ENCODE measurements at places on chromosomes 1 and 21.
A peak's percentile ranks its signal among the peaks of the same experiment; 100 is the strongest.

DNA sequence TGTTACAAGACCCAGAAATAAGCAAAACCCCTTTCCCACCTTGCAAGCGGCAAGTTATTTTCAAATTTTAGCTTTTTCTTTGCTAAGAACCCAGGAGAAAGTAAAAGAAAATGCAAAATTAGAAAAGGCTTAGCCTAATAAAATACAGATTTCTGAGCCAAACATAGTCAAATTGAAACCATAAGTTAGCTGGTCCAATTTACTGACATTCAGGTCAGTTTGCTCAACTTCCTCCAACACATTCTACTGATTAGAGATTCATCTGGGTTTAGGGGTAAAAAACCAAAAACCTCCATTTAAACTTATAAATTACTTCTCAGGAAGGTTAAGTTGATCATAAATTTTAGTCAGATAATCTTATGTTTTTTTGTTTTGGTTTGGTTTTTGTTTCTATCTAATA, 701.8 kb upstream of the CXADR start:
- no peak for DNase-seq

GRCh38 chr1:197911111-197911856, 5.9 kb upstream of the LHX9 start:
- peak; percentile 46 for DNase-seq

DNA sequence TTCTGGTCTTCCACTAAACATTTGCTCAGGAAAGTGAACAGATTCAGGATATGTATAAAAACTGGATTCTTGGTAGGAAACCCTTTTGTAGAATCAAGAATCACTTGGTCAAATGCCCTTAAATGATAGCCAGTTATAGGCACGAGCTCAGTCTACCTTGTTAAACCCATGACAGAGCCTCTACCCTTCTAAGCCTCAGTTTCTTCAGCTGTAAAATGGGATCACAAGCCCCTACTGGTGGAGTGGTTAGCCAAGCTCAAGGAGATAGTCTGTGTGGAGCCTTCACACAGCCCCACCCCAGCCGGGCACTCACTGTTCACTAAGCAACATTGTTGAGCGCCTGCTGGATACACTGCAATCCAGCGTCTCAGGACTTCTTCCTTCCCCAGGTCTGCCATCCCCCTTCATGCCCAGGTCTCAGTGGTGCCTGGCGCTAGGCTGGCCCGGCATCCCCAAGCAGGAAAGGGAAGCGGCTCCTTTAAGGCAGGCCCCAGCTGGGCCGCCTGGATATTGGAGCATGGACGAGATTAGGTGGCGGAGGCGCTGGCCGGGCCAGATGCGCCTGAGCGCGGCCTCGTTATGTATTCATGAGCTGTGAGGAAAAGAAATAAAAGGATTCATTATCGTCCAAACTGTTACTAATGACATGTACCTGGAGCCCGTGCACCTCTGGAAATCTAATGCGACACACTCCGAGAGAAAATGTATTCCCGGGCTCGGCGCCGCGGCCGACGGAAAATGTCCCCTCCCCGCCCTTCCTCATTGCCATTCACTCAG, 75.6 kb downstream of the TAS1R2 start:
- DNase-seq, result no peak

DNA sequence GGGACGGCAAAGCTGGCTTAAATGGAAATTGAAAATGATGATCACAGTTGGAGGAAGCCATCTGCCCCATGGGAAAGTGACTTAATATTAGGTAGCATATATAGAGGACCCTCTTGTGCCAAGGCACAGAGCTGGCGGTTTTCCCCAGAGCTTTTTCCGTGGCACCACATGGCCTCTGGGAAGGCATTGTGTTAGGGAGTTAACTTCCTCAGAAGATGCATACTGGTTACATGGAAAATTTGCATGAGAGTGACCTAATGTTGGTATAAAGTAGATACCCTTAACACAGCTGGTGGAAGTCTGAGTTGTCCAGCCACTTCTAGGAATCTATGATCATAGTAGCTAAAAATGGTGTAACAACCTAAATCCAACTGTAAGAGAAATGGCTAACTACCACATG, 27.3 kb downstream of the CAP1 start:
- DNase-seq, result no peak

GRCh38 chr1:101971304-101971703, 25.4 kb downstream of the OLFM3 start:
- DNase-seq, result no peak

GRCh38 chr1:6547301-6547700, 7.0 kb downstream of the NOL9 start:
- no peak for DNase-seq

GRCh38 chr1:10374442-10374860, 24.4 kb upstream of the PGD start:
- no peak for DNase-seq

GRCh38 chr1:18217398-18218043, 109.9 kb downstream of the IGSF21 start:
- DNase-seq, result peak; percentile 39

GRCh38 chr1:166083887-166084286, 82.9 kb downstream of the FAM78B start:
- no peak for DNase-seq

All from HuH-7 (cell line).